Astrocyte (in vitro differentiated cells and primary cell): ENCODE measurements at places on chromosomes 16 and 17. TPM values are rescaled to one million over a fixed set of nuclear protein-coding genes. Genes with fewer than 3 reads are reported as not detected.
A peak's percentile ranks its signal among the peaks of the same experiment; 100 is the strongest.

DNA sequence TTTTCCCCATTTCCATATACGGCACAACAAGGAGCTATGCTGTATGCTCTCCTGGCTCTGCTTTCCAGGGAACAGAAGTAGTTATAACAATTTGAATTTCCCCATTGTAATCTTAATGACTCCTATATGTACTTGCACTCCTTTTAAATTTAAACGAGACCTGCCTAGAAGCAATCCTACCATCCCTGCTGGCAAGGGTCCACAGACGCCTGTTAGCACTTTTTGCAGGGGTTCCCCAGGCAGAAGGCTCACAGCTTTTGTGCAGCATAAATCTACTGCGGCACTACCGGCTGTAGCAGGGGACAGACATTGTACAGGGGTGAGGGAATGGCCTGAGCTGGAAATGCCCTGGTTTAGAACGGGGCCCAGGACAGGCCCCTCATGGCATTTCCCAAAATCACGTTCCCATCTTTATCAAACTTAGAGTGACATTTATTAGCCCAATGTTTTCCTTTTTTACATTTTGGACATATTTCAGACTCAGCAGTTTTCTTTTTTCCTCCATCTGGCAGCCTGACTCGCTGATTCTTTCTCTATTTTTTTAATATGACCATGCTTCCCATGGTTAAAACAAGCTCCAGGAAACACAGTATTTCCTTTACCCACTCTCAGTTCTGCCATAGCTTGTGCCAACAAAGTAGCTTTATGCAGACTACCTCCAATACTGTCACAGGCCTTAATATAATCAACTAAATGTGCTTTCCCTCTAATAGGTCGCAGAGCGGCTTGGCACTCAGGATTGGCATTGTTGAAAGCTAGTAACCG is 35.4 kb upstream of the USP22 start:
- no peak for DNase-seq

GRCh38 chr16:89358030-89359005 is 132.0 kb downstream of the ANKRD11 start:
- DNase-seq: no peak

DNA sequence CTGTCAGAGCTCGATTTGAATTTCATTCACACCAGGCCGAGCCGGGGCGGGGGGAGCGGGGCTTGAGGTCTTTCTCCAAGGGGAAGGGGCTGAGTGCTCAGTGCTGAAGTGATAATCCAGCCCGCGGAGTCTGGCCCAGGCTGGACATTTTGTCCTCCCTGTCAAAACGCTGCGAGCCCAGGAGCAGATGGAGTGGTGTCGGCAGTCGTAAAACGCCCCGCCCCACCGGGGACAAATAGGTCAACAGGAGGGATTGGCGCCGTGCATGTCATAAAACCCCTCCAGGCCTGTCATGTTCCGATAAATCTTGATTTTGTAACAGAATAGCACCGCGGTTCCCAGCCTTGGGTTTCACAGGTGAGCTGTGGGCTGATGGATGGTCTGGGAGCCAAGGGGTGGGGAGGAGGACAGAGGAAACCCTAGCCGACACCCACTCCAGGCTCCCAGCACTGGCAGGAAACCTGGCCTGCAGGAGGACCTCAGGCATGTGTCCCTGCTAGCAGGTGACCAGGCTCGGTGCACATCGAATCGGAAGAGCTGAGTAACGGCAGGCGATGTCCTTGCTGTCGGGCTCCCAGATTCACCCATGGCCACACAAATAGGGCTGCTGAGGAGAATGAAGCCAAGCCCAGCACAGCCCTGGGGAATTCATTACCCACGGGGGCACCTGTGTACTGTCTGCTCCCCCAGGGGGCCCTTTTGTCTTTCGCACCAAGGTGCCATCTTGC is 341.4 kb downstream of the FOXL1 start:
- no peak for DNase-seq

GRCh38 chr17:75970011-75970523 is 8.9 kb downstream of the ACOX1 start:
- DNase-seq: no peak

- no peak for DNase-seq
Observed at GRCh38 chr17:57696050-57696449, 49.0 kb downstream of the CCDC182 start.

DNA sequence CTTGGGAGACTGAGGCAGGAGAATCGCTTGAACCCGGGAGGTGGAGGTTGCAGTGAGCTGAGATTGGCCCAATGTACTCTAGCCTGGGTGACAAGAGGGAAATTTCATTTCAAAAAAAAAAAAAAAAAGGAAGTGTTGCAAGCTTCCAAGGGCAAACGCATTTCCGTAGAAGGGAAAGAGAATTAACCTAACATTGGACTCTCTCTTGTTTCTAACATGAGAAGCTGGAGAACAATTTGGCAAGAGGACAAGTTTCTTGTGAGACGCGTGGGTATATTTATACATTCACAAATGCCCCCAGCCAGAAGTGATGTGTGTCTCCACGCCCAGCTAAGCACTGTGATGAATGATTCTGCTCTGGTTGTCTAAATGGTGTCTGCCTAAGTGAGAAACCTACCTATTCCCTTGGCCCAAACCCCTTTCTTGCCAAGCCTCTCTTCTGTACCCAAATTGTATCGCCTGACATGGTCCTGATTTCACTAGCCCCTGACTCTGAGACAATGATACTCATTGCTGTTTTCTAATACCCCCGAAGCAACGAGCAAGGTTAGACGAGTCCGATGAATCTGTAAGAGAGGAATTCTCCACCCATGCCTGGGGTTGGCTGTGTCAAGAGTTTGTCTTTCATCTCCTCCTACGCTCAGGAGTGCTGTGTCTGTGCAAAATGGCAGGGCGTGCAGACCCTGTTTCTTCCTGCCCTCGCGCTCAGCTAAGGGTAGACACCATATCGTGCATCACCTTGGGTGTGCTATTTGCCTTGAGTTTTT is 14.2 kb upstream of the ST6GALNAC2 start:
- DNase-seq: peak; percentile 36

- DNase-seq: no peak
Observed at GRCh38 chr16:48533931-48534330, 76.0 kb downstream of the N4BP1 start.

- DNase-seq: no peak
Observed at GRCh38 chr16:81618661-81619060, 160.4 kb upstream of the PLCG2 start.

DNA sequence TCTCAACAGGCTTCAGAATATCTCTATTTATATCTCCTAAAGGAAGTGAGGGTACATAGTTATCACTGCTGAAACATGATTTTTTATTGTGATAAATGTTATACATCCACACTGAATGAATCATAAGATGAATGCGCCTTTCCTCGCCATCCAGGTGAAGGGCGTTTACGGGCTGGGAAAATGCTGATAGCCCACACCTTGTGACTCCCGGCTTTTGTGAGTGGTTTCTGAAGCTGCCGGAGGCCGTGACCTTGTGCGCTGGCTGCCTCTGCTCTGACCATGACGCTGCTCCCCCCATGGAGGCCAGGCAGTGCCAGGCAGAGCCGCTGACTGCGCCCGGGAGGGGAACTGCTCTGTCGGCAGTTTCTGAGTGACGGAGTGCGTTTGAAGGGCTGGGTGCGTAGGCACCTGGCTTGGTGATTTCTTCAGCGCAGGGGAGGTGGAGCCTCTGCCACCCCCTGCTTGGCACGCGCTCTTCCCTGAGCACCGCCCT is 97.2 kb downstream of the RAP1GAP2 start:
- DNase-seq: peak; percentile 25

GRCh38 chr16:14056970-14057369 is 14.1 kb upstream of the MRTFB start:
- peak; percentile 70 for DNase-seq

- DNase-seq: no peak
Observed at GRCh38 chr16:73056448-73056847, 8.5 kb upstream of the ZFHX3 start.

DNA sequence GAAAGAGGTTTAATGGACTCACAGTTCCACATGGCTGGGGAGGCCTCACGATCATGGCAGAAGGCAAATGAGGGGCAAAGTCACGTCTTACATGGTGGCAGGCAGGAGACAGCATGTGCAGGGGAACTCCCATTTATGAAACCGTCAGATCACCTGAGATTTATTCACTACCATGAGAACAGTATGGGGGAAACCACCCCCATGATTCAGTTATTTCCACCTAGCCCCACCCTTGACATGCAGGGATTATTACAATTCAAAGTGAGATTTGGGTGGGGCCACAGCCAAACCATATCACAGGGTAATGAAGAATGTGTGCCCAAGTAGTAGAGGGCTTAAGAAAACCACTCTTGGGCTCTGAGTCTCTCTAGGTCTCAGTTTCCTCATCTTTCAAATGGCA is 85.1 kb downstream of the PRKCB start:
- DNase-seq: no peak

- DNase-seq: no peak
Observed at GRCh38 chr16:72552654-72553053, 380.7 kb upstream of the PMFBP1 start.

- peak; percentile 76 for DNase-seq
Observed at GRCh38 chr16:87445486-87445885, 47.3 kb downstream of the ZCCHC14 start.

DNA sequence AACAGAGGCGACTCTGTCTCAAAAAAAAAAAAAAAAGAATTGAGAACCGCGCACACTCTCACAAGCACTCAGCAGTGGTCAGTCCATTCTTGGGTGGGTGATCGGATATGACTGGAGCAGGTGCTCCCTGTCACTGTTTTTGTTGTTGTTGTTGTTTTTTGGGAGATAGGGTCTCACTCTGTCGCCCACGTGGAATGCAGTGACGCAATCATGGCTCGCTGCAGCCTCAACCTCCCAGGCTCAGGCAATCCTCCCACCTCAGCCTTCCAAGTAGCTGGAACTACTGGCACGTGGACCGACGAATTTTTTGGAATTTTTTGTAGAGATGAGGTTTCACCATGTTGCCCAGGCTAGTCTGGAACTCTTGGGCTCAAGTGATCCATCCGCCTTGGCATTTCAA is 30.0 kb downstream of the RAB11FIP3 start:
- DNase-seq: no peak

The CD300E gene
- not detected in 2 replicates for total RNA-seq

The DYNLRB2 gene
- total RNA-seq: not detected in 2 replicates

The TMC7 gene
- total RNA-seq: 4.7 and 6.7 TPM in 2 replicates

The CTNS gene
- 5.8 and 6.5 TPM in 2 replicates for total RNA-seq

The RASD1 gene
- total RNA-seq: 0.48 and 0.77 TPM in 2 replicates

The MRPL12 gene
- total RNA-seq: 69.9 and 71.3 TPM in 2 replicates
